ENCODE measurements at places on chromosomes 2 and 18. TPM values are rescaled to one million over a fixed set of nuclear protein-coding genes. Genes with fewer than 3 reads are reported as not detected.

Gene TFPI
- not detected for total RNA-seq

Gene UGT1A8
- total RNA-seq, result not detected

Gene ARHGEF4
- 2.6 TPM for total RNA-seq

Gene HRH4
- 1.1 TPM for total RNA-seq

Gene SPP2
- not detected for total RNA-seq

Gene GCKR
- total RNA-seq, result not detected

Gene PARD3B
- 1.2 TPM for total RNA-seq

Gene DQX1
- total RNA-seq, result 0.35 TPM

Gene HOXD8
- not detected for total RNA-seq

Gene ASAP2
- total RNA-seq, result not detected

Gene SMC6
- 19.1 TPM for total RNA-seq

Gene CHCHD5
- 23.3 TPM for total RNA-seq

Gene PHLPP1
- 7.8 TPM for total RNA-seq

Gene IL1RL2
- 0.23 TPM for total RNA-seq

Measured in CD4-positive, alpha-beta memory T cell (primary cell).